Right ventricle myocardium inferior (tissue), 1 donor: ENCODE measurements at places on chromosomes 1 and 21. TPM values are rescaled to one million over a fixed set of nuclear protein-coding genes. Genes with fewer than 3 reads are reported as not detected.
A peak's percentile ranks its signal among the peaks of the same experiment; 100 is the strongest.

DNA sequence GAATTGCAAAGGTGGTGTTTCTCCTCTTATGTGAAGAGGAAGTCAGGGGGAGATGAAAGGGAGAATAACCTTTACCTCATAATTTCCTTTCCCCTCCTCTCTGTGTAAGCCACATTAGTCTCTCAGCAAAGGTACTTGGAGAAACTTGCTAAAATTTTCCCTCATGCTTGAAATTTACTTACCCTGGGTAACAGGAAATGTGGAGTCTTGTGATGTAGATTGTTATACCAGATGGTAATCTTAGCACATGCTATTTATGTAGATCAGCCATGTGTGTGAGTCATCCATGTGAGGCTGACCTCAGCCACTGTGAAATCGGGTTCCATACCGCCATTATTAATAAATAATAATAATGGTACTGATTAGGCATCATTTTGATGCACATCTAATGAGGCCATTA lies 128.4 kb downstream of the TGFB2 start:
- DNase-seq = no peak

The EBNA1BP2 gene
- total RNA-seq = 26.8 TPM

DNA sequence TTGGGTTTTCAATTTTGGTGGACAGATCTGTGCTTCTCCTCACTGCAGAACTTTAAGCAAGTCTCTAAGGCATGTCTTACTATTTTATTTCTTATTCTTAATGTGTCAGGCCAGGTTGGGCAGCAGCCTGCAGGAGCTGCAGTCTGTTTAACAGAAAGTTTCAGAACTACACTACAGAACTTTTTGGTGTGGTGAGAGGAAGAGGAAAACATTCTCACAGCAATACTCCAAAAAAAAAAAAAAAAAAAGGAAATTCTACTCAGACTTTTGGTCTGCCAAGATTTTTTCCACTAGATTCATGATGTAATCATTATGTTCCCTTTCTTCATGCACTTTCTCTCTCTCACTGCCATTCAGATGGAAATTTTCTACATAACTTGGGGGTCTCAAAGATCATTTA lies 255.2 kb downstream of the COL11A1 start:
- no peak for DNase-seq

DNA sequence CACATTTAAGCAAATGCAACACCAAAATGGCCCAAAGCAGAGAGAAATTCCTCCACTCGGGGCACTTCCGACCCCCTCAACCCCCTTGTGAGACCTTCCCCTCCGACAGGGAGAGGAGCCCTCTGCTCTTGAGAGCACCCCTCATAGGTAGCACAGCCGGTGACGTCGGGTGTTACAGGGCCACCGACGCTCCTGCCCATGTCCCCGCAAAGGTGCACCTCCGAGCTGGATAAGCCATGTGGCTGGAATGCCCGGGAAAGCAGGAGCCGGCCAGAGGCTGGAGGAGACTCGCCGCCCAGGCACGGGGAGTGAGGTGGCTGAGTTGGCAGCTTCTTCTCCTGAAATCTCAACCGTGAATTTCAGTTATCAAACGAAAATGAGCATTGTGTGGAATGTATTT lies 67.1 kb upstream of the ARHGEF16 start:
- no peak for DNase-seq

DNA sequence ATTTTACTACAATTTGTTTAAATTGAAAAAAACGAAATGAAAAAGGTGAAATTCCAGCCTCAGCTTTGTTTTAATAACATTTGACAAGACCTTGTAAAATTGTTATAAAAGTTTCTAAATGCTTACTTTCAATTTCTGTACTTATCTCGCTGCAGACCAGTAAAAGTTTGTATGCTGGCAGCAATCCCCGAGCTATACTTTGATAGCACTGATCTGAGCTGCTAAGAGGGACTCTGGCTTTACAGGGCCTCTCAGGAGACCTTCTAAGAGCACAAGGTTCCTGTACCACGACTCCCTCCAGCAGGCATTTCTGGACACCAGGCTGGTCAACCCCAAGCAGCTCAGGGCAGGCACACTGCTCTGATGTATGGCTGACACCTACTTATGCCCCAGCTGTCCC lies 13.1 kb downstream of the STMN1 start:
- no peak for DNase-seq

DNA sequence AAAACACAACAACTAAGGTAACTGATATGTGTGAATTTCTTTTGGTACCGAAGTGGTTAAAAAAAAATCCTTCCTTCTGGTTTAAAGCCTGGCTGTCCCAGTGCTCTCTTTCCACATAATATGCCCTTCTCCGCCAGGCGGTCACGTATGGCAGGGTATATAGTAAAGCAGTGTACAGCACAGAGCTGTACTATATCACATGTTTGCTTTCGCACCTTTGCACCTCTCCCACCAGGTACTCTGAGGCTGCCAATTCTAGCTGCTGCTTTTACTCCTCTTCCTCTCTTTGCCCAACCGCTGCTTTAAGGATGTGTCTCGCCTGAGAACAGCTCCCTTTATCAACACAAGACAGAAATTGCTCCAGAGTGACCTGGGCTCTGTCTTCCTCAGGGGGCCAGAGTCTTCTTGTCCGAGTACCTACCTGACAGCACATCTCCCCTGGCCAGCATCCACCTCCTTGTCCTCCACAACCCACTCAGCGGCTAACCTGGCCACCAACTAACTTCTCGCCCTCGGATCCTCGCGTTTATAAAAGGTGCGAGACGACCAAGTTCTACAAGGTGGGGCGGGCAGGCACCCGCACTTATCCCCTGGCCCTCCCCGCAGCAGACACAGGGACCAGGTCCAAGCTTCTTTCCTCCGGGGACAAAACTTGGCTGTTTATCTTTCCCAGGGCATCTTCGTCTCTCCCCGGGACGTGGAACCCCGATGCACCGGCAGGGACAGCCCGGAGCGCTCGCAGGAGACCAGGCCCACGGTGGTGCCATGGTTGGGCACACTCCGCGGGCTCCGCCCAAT lies 1.6 kb downstream of the COLGALT2 start:
- peak; percentile 72 for DNase-seq

DNA sequence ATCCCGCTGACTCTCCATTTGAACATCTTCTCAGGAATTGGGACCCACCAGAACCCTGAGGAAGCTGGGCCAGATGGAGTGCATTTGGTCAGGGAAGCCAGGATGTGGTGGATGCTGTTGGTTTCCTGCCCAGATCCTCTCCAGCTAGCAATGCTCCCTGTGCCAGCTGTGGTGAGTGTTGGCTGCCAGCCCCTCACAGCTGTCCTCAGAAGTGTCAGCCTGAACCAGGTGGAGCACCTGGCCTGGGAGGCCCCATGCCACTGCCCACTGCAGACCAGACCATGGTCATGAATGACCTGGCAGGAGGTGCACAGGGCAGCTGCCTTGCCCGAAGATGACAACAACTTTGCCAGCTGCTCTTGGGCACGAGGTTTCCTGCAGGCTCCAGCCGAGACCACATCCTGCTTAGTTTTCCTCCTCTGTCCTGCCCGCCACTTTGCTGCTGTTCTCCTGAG lies 54.4 kb downstream of the PRSS38 start:
- no peak for DNase-seq
